Ascending aorta (tissue), 2 donors: ENCODE measurements at places on chromosomes 3 and 15.

GRCh38 chr15:34620814-34621213 is 37.4 kb upstream of the GOLGA8B start:
- DNase-seq: no peak

DNA sequence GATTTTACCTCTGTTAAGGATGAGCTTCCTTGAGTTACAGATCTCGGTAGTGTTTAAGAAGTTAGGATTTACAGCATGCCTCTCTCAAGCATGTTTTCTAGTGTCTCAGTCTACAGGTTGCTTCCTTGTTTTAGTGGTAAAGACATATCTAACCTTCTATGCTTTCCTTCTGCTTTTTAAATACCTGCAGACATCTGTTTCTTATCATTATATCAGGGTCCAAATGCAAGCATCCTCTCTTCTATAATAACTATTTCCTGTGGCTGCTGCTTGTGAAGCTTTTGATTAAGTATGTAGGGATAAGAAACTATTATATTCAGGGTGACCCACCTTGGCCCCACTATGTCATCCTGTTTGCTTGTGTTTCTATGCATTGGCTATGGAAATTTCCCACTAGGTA is 112.2 kb upstream of the LRRFIP2 start:
- DNase-seq: no peak

- DNase-seq: no peak
These were observed 193.9 kb upstream of the TMC3 start for GRCh38 chr15:81567924-81568323.

GRCh38 chr3:185328324-185329004 is 34.5 kb upstream of the MAP3K13 start:
- no peak for DNase-seq

GRCh38 chr15:68775671-68776476 is 44.8 kb downstream of the ANP32A start:
- DNase-seq: peak; percentile 25

DNA sequence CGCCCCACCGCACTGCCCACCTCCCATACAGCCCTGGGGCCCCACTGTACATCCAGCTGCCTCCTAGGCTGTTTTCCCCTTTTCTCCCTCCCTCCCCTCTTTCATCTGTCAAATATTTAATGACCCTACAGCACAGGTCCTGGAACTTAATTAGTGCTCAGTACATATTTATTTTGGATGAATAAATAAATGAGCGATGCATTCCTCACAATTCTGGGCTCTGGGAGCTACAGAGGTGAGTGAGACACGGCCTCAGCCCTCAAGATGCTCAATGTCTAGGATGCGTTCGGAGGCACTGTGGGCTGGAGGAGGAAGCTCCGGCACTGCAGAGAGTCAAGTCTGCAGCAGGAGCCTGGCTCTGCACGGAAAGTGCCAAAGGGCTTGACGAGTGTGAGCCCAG is 175.0 kb downstream of the FAM43A start:
- no peak for DNase-seq

DNA sequence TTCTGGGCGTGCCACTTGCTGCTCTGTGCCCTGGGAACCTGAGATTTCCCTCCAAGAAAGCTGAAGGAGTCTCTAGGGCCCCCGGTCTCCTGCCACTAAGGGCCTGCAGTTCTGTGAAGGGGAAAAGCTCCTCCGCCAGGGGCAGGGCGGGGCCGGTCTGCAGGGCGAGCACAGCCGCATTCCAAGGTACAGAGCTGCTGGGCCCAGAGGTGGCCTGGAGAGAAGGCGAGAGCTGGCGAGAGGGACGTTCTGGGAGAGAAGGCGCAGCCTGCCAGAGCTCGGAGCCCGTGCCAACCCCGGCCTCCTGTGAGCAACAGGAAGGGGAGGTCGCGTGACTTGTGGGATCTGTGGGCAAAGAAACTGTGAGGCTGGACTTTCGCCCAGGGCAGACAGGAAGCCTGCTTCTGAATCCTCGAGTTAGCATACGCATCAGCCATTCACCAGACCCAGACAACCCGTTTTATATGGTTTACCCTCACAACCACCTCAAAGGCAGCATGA is 500.4 kb downstream of the SHQ1 start:
- peak; percentile 95 for DNase-seq

GRCh38 chr3:98901119-98901391 is 440 bp downstream of the DCBLD2 start:
- DNase-seq: peak; percentile 9

DNA sequence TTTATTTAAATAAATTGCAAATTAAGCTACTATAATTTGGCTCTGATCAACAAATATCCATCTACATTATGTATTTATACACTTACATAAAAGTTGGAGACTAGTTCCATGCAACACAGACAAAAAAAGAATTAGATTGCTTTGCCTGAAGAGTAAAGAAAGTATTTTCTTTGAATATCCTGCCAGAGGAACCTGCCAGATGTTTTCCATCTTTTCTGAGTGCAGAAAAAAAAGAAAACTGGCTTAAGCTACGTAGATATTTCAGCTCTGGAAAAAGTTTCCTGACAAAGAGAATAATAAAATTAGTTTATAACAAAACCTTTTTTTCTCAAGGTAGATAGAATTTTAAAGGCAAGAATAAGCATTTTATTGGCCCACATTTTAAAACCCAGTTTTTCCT is 607.5 kb upstream of the NAALADL2 start:
- DNase-seq: no peak

DNA sequence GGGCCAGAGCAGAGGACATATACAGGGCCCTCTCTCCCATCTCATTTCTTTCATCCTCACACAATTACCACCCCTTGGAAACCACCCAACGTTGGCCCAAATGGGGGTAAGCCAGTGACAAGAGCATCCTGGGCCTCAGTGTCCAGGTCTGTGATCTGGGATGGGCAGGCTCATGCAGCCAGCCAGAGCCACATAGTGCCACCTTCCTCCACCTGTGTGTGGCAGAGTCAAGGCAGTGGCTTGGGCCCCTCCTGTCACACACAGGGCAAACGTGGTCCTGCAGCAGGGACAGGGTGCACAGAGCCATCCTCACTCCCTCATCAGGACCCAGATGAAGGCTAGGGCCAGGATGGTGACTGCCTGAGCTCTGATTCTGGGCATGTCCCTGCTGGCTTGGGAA is 2.3 kb upstream of the MYL3 start:
- DNase-seq: no peak

- DNase-seq: no peak
These were observed 132.9 kb downstream of the TPRA1 start for GRCh38 chr3:127457546-127458145.

- no peak for DNase-seq
These were observed 42.5 kb downstream of the ZBTB38 start for GRCh38 chr3:141410846-141411245.

GRCh38 chr3:64687781-64688604 is at the start of gene ADAMTS9:
TSS of gene ADAMTS9 (minus strand) at chr3:64688000. CDS start at chr3:64687657, 343 bp downstream.
- peak; percentile 84 for DNase-seq

DNA sequence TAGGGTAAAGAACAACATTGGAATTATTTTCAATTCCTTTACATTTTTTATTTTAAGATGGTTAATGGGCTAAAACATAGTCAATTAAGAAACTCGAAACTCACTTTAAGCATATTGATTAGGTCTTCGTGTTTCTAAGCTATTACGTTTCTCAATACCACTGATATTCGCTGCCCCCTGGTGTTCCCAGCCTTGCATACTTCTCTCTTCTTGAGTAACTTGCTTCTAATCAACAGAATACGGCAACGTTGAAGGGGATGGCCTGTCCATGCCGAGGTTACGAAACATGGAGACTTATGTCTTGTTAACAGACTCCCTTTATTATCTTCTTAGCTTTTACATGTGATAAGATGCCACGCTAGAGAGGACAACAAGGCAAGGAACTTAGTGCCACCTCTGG is 43.6 kb downstream of the ROBO1 start:
- no peak for DNase-seq

GRCh38 chr3:4731543-4732111 is 238.5 kb downstream of the ITPR1 start:
- DNase-seq: no peak

DNA sequence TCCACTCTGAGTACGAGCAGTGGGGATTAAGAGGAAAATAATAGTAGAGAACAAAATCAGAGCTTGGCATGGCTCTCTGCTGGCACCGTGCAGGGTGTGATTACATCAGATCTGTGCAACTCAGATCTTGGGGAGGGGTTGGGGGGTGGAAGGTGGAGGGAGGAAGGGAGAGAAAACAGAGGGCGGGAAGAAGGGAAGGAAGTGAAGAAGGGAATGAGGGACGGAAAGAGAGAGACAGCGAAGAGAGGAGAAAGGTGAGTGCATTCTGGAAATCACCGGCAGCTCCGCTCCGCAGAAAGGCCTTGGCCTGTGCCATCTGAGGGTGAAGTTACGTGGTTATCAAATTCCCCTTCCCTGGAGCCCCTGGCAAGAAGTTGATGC is 31.0 kb upstream of the ADAMTS17 start:
- no peak for DNase-seq
